ENCODE measurements at places on chromosomes 7 and 10.
A peak's percentile ranks its signal among the peaks of the same experiment; 100 is the strongest.

DNA sequence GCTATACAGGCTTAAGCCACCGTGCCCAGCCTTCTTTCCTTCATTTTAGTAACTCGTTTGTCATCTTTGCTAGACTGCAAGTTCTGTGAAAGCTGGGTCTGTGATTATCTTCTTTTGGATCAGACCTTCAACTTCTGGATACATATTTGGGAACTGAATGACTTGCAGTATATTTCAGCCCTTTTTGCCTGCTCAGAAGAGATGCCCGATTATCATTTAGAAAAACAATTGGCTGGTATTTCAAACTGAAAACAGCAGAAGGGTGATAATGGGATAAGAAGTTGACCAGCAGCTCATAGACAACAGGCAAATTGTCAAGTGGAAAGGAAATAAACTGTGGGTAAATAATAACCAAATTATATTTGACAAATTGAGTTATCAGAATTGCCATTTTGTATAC lies 14.6 kb downstream of the RSBN1L start:
- no peak for DNase-seq

- DNase-seq, result peak; percentile 64
These were observed 237.2 kb upstream of the KAT6B start for GRCh38 chr10:74589226-74589673.

- no peak for DNase-seq
These were observed 561.7 kb downstream of the KCNMA1 start for GRCh38 chr10:77075926-77076325.

DNA sequence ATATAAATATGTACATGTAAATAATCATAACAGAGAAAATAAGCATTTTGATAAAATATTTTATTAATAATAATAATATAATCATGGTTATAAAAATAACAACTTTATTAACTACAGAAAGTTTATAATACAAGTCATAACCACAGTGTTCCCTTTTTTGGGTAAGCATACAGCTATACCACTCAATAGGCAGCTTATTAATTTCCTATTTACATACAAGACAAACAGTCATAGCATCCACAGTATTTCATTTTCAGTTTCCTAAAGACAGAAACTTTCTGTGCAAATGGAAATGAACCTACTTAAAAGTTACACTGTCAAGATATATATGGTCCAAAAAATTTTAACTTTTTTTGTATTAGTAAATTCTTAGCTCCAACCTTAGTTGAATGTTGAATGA lies 70.9 kb downstream of the HGF start:
- DNase-seq, result no peak

GRCh38 chr7:45084336-45084735 lies 4.4 kb downstream of the NACAD start:
- peak; percentile 2 for DNase-seq

DNA sequence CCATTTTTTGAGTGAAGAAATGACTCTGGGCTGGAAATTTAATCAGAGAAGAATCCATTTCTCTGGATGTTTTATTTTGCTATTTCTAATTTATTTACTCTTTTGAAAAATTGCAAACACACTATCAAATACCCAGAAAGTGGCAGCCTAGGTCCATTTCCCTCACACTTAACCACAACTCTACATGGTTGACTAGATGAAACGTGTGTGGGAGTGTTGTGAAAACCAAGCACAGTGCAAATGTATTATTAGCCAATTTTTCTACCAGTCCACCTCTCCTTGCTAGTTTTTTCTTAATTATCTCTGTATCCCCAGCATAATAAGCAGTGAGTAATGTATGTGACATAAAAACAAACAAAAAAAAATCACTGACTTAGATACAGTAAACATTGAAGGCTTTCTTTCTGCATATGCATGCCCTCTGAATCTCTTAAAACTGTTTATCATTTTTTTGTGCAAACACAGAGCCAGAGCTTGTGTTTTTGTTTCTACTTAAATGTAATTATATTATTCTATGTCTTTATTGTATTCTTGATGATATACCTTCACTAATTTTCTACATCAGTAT lies 30.9 kb downstream of the SCIN start:
- DNase-seq, result no peak

DNA sequence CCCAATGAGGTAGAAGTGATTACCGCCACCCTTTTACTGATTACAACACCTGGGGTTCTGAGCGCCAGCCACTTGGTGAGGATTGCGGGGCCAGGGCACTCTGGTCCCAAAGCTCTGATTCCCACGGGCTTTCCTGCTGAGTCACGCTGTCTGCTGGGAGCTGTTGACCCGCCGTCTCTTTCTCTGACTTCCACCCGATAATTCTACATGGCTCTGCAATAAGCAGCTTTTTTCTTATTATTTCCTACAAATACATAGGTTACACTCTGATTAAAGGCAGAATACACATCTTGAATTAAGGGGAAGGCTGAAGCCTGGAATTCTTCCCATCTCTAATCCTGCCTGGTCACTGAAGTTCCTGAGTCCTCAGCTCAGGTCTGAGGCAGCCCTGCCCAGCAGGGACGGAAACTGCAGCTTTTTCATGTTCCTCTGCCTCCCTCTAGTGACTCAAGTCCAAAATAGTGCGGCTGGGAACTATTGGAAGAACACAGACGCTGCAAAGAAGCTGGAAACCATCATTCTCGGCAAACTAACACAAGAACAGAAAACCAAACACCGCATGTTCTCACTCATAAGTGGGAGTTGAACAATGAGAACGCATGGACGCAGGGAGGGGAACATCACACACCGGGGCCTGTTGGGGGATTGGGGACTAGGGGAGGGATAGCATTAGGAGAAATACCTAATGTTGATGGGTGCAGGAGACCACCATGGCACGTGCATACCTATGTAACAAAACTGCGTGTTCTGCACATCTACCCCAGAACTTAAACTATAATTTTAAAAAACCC lies 178.3 kb downstream of the PRKCQ start:
- peak; percentile 81 for DNase-seq

- DNase-seq, result peak; percentile 43
These were observed 610.4 kb downstream of the IPMK start for GRCh38 chr10:57657164-57657765.

DNA sequence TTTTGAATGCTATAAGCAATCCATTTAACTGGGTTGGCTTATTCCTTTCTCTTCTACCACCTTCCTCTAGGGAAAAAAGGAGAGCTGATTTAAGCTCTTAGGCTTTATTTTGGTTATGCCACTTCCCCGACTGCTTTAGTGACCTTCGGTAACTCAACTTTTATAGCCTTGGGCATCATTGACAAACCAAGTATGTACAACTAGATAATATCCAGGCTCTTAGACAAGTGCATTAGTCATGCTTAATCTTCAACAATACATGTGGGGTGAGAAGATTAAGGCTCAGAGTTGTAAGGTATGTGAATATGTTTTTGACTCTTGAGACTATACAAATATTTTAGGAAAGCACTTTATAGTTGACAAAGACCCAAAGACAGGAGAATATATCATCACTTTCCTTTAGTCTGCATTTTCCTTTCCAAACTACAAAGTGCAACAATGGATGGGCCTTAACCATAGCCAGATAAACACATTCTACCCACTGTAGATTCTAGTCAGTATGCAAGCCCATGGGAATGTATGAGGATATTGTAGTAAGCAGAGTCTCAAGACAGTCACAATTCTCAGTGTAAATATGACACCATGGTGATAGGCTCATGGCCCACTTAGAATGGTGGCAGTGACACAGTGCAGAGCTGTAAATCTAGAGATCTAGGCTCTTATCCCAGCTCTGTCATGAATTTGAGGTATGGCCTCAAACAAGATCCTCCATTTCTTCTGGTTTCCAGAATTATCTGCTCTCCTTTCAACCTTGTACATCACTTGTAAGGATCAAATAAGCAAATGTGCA lies 1117.3 kb downstream of the SORCS3 start:
- DNase-seq, result no peak

DNA sequence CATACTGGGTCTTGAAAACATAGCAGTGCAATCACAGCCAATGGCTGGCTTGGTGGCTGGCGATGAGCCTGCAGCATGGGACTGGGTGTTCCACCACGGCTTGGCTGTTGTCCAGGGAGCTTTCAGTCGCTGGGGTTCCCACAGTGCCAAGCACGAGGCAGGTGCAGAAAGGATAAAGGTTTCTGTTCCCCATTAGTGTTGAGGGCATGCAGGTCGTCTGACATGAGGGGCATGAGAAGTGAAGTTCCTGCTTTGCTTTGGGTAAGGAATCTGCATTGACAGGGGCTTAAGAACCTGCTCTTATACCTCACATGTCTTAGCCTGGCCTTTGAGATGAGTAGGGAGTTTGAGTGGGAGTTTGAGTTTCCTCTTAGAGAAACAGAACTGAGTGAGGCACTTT lies 9.0 kb upstream of the CFTR start:
- peak; percentile 100 for DNase-seq

DNA sequence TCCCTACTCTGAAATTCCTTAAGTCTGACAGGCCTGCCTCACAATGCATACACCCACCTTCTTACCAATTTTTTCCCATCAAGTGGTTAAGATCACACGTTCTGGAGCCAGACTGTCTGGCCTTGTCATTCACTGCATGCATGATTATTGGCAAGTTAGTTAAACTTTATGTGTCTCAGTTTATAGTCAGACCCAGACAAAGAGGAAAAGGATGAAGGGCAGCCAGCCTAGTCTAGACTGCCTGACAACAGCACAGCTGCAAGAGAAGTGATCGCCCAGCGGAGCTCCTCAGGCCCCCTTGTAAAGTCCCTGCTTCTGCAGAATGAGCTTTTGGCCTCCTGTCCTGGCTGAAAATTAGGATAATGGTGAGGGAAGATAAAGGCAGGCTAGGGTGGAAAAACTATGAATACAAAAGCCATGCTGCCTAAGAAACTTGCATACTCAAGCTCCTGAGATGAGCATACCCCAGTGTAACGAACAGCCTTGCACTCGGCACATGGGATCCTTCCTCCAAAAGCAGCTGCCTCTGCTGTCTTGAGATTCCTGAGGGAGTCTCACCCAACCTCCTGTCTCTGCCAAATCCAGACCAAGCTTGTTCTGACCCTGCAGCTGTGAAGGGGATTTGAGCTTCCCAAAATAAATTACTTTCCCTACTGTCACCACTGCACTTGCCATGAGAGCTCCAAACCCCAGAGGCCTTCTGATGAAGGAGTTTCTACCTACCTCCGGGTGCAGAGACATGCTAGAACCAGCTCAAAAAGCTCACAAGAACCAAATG lies 26.7 kb upstream of the MRLN start:
- DNase-seq, result no peak

- no peak for DNase-seq
These were observed 37.9 kb downstream of the SYPL1 start for GRCh38 chr7:106074257-106074656.

DNA sequence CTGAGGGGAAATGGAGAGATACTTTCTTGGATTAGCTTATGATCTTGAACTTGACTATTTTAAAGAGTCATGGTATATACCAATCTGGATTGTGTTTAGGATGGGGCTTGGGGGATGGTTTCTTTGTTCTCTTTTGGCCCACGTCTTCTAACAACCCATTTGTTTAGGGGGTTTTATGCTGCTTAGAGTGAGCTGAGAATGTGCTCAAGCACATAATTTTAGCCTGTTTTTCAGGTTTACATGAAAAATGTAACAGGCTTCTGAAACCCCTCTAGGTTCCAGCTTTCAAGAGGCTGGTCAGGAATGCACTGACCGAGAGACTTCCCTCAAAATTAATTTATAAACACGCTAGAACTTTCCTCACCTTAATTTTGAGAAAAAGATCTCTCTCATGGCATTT lies 94.3 kb downstream of the AUTS2 start:
- no peak for DNase-seq

DNA sequence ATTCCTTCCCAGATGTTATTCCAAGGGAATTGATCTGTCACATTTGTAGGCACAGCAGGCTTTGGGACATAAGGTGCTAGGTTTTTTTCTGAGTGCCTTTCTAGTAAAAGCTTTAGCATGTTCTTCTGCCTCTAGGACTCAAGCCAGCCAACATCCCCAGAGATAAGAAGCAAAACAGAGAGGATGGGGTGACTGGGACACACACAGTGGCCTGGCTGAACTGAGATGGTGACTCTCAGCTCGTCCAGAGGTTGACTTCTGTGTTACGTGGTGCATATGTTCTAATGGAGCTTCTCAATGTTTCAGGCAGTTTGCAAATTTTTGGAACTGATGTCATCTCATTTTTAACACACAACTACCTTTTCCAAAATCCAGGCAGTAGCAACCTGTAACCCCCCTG lies 188.1 kb upstream of the CELF2 start:
- no peak for DNase-seq

GRCh38 chr7:8442051-8442813 lies 8.8 kb downstream of the NXPH1 start:
- no peak for DNase-seq

- peak; percentile 81 for DNase-seq
These were observed 82.4 kb downstream of the ADCYAP1R1 start for GRCh38 chr7:31134246-31135188.

- no peak for DNase-seq
These were observed 79.7 kb downstream of the TBXAS1 start for GRCh38 chr7:139908792-139909191.

DNA sequence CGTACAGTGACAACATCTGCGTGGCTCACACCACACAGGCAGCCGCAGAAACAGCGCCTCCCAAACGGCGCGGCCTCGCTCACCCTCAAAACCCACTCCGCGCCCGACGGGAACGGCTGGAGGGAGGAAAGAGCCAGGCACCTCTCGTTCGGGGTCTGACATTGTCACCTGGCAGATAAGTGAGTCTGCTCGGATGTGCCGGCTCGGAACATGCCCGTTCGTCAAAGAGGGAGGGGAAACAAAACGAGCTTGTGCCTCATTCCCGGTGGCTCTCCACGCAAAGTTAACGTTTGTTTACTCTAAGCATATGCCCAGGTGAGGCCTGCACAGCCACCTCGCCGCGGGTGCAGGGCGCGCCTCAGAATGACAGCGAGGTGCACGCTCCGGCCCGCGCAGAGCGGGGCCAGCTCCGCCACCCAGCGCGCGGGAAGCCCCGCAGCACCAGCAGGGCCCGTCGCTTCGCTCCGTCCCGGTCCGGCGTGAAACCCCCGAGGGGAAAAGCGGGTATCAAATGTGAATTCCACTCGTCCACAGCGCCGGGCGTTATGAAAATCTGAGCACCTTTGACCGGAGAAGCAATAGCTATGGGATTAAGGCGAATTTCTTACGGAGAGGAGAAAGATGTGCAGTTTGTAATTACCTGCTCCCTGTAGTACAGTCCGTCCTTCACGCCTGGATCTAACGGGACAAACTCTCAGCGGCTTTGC lies 13.1 kb downstream of the CNPY1 start:
- DNase-seq, result no peak

GRCh38 chr10:22713853-22714478 lies 412 bp downstream of the PIP4K2A start:
- peak; percentile 65 for DNase-seq

- DNase-seq, result peak; percentile 12
These were observed 137.6 kb downstream of the C10orf105 start for GRCh38 chr10:71582019-71582418.

DNA sequence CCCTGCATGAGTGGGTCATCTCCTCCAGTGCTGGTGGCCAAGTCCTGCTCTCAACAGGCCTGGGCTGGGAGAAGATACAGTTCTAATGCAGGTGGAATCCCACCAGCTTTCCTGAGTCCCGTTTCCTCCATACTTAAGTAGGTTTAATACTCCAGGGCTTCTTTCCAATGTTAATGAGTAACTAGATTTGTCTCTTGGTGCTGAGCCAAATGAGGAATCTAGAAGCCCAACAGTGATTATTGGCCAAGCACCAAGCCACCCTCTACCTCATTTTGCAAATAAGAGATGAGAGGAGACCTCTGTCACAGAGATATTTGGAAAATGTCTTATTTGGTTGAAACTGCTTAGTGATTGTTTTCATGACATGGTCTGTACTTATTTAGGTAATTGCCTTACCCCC lies 37.1 kb downstream of the STARD3NL start:
- DNase-seq, result no peak

All from RPMI8226 (cell line).